ENCODE measurements at places on chromosomes 5 and 9.
A peak's percentile ranks its signal among the peaks of the same experiment; 100 is the strongest.

DNA sequence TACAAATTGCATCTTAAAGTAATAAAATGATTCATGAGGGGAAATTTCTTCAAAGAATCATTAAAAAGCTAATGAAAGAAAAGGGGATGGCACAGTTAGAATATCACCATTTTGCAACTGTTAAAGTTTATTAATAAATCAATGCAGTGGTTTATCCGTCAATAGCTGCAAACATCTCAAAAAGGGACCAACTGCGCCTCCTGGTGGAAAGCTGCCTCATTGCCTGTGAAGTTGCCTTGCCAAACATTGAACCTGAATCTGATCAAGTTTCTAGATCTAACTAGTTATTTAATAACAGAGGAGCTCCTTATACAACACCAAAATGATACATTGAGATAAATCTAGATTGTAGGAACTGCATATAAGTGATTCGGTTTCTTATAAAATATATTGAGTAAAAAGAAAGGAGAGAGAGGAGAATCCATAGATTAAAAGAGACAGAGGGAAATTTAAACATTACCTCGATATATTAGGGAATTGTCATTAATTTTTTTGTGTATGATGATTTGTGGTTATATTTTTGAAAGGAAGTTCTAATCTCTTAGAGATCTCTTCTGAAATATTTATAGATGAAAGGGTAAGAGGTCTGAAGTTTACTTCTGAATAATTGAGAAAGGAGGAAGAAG is 6.9 kb upstream of the NDUFB6 start:
- H3K27me3 ChIP-seq: no peaks in the 10 kb centered on the region
- peaks cover 36% of the 10 kb centered on the region for H3K4me1 ChIP-seq
- peak; percentile 78 for DNase-seq
- H3K27ac ChIP-seq: no peak overlapping the region
- no peaks in the 10 kb centered on the region for H3K36me3 ChIP-seq

DNA sequence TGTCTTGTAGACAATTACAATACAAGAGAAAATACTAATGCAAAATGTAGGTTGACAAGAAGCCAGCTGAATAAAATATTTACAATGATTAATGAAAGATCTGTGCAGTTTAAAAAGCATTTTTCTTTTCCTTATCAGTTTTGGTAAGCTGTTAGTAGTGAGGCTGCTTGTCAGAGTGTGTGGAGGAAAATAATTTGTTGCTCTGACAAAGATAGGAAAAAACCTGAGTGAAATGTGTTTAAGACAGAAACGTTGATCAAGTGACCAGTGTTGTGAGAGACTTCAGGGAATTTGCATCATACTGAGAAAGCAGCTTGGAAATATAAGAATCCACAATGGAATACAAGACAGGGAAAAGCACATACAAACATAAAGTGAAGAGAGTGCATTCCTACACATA is 360.3 kb upstream of the CDH18 start:
- no peaks in the 10 kb centered on the region for H3K36me3 ChIP-seq
- DNase-seq: no peak

GRCh38 chr5:160919626-160920025 is 67.6 kb upstream of the ATP10B start:
- no peaks in the 10 kb centered on the region for H3K27me3 ChIP-seq
- no peak overlapping the region for H3K4me3 ChIP-seq
- H3K4me1 ChIP-seq: no peaks in the 10 kb centered on the region
- no peak for DNase-seq
- no peaks in the 10 kb centered on the region for H3K36me3 ChIP-seq
- H3K27ac ChIP-seq: no peak overlapping the region

DNA sequence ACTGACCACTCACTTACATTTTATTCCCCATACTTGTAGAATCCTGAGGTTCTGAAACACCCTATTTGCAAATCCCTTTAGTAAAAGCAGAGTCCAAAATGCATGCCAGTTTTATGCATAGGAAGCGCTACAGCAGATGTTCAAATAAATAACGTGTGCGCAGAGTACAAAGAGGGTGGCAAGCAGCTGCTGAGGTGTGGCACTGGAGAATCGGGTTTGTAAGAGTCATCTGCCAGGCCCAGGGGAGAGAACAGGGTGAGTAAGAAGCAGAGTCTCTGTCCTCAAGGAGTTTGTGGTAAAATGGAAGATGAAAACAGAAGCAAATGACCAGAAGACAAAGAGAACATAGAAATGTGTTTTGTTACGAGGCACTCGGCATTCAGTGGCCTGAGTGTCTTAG is 288.8 kb downstream of the GLIS3 start:
- H3K27ac ChIP-seq: no peak overlapping the region
- no peaks in the 10 kb centered on the region for H3K4me1 ChIP-seq
- no peaks in the 10 kb centered on the region for H3K36me3 ChIP-seq
- no peak for DNase-seq
- H3K4me3 ChIP-seq: no peak overlapping the region

GRCh38 chr5:177455036-177455660 is 8.5 kb downstream of the PRR7 start:
- H3K36me3 ChIP-seq: no peaks in the 10 kb centered on the region
- DNase-seq: peak; percentile 93
- H3K27ac ChIP-seq: peak overlapping the region; percentile 78
- peak overlapping the region; percentile 76 for H3K4me3 ChIP-seq

DNA sequence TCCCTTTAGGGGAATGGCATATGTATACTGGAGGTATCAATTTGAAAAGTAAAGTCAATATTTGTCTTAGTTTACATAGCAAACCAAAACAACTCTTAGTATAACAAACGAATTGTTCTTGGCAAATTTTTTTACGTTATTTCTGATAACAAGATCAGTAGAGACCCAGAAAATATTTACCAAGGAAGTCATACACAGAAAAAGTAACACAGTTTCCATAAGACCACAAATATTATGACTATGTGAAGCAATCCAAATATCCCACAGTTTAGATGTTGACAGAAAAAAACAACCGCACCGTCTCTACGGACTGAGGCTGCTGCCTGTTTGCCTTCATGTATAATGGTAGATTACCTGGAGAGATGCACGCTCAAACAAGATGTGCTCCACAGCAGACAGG is 46.5 kb upstream of the DAPK1 start:
- no peak overlapping the region for H3K4me3 ChIP-seq
- H3K27ac ChIP-seq: no peak overlapping the region
- no peaks in the 10 kb centered on the region for H3K36me3 ChIP-seq
- H3K4me1 ChIP-seq: no peaks in the 10 kb centered on the region
- no peak for DNase-seq
- H3K27me3 ChIP-seq: no peaks in the 10 kb centered on the region

DNA sequence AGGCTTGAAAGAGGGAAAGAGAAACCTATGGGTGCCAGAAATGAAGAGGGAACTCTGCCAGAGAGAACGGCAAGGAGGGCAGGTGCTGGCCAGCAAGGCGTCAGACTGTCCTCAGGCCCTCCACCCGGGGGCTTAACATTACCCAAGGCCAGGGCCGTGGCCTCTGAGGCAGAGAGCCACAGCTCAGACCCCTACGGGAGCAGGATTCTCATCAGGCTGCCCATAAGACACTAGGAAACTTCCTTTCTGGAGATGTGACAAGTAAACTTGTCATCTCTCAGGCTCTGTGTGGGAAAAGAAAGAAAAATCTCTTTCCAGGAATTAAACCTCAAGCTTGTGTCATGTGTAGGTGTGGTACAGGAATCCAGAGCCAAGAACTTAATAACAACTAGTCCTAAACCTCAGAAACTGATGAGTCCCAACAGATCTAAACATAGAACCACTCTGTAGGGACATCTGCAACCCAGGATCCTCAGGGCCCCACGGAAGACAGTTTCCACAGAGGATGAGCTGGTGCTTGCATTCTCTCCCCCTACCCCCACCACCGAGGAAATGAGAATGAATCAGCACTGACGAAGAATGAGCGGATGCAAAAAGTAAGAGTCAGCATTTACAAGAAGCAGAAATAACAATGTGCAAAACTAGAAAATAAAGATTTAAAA is 74.3 kb downstream of the DCP2 start:
- H3K4me3 ChIP-seq: no peak overlapping the region
- peaks cover 10% of the 10 kb centered on the region for H3K36me3 ChIP-seq
- DNase-seq: peak; percentile 72

DNA sequence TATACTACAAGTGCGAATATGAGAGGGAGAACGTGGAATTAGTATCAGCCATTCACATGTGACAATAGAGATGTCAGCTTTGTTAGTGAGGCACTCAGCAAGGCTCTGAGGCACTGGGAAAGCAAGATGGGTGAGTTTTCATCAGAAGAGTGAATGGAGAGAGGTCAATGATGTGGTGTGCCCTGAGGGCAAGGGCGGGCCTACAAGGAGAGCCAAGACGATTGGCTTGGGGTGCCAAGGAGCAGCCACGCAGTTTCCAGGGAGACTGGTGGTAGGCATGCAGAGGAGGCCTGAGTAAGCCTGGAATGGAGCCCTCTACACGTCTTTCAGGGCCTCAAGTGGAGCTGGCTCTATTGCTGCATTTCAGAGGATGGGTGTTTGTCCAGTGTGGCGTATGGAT is 24.7 kb downstream of the BTF3 start:
- no peak overlapping the region for H3K27ac ChIP-seq
- no peaks in the 10 kb centered on the region for H3K4me1 ChIP-seq
- no peaks in the 10 kb centered on the region for H3K36me3 ChIP-seq
- no peak overlapping the region for H3K4me3 ChIP-seq

DNA sequence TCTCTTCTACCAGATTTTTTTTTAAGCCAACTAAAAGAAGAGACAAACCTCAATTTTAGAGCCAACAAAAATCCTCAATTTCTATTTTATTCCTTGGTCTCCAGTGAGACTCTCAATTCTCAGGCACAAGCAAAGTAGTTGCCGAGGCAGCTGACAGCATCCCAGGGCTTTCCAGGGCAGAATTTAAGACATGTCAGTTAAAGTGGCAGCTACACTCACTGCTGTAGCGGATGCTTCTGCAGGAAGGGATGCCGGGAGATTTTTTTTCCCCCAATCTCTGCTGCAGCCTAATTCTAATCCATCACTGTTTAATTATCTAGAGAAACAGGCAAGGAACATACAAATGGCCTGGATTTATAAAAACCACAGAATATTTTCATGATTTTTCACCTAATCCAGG is 57.0 kb downstream of the TTC39B start:
- no peaks in the 10 kb centered on the region for H3K36me3 ChIP-seq
- no peak for DNase-seq
- no peak overlapping the region for H3K4me3 ChIP-seq
- H3K27me3 ChIP-seq: no peaks in the 10 kb centered on the region

DNA sequence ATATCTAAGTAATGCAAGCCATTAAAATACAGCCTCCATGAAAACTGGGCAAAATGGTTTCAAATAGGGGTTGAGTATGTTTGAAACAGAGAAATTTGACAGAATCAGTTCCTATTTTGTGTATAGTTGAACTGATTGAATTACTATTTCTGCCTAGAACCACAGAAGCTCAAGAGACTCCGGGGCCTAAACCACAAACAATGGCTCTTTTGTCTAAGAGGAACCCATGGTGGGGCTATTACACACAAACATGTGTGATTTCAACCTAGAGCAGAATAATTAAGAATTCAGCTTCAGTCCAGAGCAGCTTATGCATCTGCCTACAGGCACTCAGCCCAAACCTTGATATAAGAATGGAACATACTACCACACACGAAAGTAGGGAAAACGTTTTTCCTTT is 171.2 kb upstream of the MPDZ start:
- DNase-seq: peak; percentile 7
- no peak overlapping the region for H3K4me3 ChIP-seq
- no peaks in the 10 kb centered on the region for H3K4me1 ChIP-seq
- H3K27ac ChIP-seq: no peak overlapping the region

GRCh38 chr5:14234204-14234603 is 91.1 kb downstream of the TRIO start:
- DNase-seq: no peak
- no peak overlapping the region for H3K27ac ChIP-seq
- no peaks in the 10 kb centered on the region for H3K27me3 ChIP-seq
- no peak overlapping the region for H3K4me3 ChIP-seq
- no peaks in the 10 kb centered on the region for H3K4me1 ChIP-seq
- H3K36me3 ChIP-seq: no peaks in the 10 kb centered on the region

DNA sequence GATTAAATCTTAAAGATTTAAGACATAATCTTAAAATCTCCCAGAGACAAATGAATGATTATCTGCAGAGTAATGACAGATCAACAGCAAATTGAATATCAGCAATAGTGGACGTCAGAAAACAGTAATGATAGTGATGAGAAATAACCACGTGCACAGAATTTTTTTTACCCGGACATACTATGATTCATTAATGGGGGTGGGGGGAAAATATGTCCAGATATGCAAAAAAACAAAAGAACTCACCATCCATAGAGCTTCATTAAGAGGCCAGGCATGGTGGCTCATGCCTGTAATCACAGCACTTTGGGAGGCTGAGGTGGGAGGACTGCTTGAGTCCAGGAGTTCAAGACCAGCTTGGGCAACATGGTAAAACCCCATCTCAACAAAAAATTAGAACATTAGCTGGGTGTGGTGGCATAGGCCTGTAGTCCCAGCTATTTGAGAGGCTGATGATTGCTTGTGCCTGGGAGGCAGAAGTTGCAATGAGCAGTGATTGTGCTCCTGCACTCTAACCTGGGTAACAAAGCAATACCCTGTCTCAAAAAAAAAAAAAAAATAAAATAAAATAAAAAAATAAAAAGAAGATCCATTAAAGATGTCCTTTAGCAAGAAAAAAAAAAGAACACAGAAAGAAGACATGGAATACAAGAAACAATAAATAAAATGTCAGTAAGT is 30.9 kb upstream of the SHOC1 start:
- no peak overlapping the region for H3K4me3 ChIP-seq
- H3K4me1 ChIP-seq: no peaks in the 10 kb centered on the region
- no peak overlapping the region for H3K27ac ChIP-seq
- no peaks in the 10 kb centered on the region for H3K27me3 ChIP-seq
